GM12878 (cell line): ENCODE measurements at places on chromosomes 1 and 21. TPM values are rescaled to one million over a fixed set of nuclear protein-coding genes. Genes with fewer than 3 reads are reported as not detected.
A peak's percentile ranks its signal among the peaks of the same experiment; 100 is the strongest.

Gene HHIPL2
- polyA plus RNA-seq = 0.23 TPM in 1 of 2 replicates, not detected in the other

Gene RSPH1
- 0.81 and 1.4 TPM in 2 replicates for polyA plus RNA-seq

Gene LRRC3
- polyA plus RNA-seq = 0.06 and 0.15 TPM in 2 replicates

DNA sequence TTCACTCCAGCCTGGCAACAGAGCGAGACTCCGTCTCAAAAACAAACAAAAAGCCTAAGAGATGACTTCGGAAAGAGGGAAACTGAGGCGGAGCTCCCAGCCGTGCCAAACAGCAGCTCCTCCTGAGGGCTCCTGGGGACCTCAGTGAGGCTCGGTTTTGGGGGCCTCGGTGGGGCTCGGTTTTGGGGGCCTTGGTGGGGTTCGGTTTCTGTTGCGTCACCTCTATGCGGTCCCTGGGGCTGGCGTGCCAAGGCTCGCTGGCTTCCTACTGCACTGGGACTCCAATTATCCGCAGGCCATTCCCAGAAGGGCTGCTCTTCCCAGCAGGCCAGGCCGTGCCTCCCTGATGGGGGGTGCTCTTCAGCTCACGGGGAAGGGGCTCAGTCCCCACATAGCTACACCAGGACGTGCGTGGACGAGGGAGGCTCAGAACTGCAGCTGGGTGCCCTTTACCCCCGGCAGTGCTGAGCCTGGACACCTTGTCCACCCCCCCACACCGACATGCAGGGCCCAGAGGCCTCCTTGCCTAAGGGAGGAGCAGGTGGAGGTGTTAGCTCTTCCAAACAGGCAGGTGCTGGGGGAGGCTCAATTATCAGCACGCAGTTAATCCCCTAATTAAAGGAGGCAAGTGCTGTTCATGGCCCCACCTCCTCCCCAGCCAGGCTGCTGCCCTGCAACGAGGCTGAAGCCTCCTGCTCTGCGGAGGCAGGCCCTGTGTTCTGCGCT, 5.1 kb upstream of the C1orf159 start:
- no peak overlapping the region for H3K27ac ChIP-seq
- no peaks in the 10 kb centered on the region for H3K36me3 ChIP-seq
- H3K4me3 ChIP-seq = no peak overlapping the region
- 0 out of 2 replicates have a peak, but pooled peaks cover 4% of the 10 kb centered on the region for H3K4me1 ChIP-seq
- H3K27me3 ChIP-seq = peaks cover 2% of the 10 kb centered on the region; the same call in 1 of the 2 replicates

DNA sequence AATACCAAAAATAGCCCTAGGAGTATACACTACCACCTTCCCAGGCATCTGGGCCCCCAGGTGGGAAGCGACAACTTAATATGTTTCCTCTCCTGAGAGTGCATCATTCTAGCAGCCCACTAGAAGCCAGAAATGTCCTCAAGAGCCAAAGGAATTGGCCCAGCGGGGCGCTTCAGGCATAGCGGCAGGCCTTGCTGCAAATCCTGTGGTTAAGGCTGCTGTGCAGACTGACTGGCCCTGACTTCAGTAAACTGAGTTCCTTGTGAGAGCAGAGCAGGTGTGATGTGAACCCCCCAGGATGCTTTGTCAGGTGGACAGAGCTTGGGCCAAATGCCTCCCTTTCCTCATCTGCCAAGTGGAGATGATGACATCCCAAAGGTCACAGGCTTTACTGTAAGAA, 29.7 kb upstream of the LDLRAP1 start:
- no peaks in the 10 kb centered on the region for H3K36me3 ChIP-seq
- DNase-seq = no peak
- no peaks in the 10 kb centered on the region for H3K4me1 ChIP-seq
- no peak overlapping the region for H3K4me3 ChIP-seq

- H3K27ac ChIP-seq = 0 out of 2 replicates have a peak overlapping the region, but pooled peaks have one; percentile 79
- H3K36me3 ChIP-seq = no peaks in the 10 kb centered on the region; the same call in 1 of the 2 replicates
- peak overlapping the region; percentile 41; the same call in 1 of the 2 replicates for H3K4me3 ChIP-seq
- no peak for DNase-seq
- no peaks in the 10 kb centered on the region for H3K27me3 ChIP-seq
Observed at GRCh38 chr1:167635156-167635648, 5.2 kb downstream of the RCSD1 start.

DNA sequence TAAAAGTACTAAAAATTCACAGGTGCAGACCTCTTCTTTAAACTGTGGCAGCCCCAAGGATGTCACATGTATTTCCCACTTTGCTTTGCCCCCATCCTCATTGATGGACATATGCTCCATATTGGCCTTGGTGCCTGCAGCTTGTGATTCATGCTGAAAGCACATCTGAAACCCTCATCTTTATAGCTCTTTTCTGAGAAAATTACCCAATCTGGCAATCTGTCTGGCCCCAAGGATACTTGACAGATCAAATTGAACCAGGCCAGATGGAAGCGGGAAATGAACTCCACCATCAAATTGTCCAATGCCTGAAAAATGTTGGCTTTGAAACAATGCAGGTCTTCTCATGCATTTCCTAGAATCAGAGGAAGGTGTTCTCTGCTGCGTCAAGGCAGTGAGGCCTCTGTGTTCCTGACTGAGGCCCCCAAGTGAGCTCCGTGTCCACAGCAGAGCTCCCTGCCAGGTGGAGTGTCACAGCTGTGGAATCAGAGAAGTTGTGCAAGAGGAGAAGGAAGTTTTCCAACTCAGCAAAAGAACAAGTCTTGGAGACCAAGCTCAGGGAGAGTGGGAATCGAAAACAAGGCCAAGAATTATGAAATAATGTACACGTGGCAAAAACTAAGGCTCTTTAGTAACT, 323.7 kb downstream of the PLPP3 start:
- H3K27me3 ChIP-seq = no peaks in the 10 kb centered on the region
- no peak for DNase-seq
- no peaks in the 10 kb centered on the region for H3K4me1 ChIP-seq
- H3K4me3 ChIP-seq = no peak overlapping the region
- no peaks in the 10 kb centered on the region for H3K36me3 ChIP-seq

GRCh38 chr1:181647314-181648035, 164.2 kb downstream of the CACNA1E start:
- no peak overlapping the region for H3K27ac ChIP-seq
- H3K4me3 ChIP-seq = no peak overlapping the region
- H3K27me3 ChIP-seq = no peaks in the 10 kb centered on the region
- no peaks in the 10 kb centered on the region; the same call in 1 of the 2 replicates for H3K4me1 ChIP-seq
- no peak for DNase-seq
